ENCODE measurements at places on chromosomes 11 and 22.

GRCh38 chr22:50674130-50674500 is 1.5 kb downstream of the SHANK3 start:
- no peak for DNase-seq

DNA sequence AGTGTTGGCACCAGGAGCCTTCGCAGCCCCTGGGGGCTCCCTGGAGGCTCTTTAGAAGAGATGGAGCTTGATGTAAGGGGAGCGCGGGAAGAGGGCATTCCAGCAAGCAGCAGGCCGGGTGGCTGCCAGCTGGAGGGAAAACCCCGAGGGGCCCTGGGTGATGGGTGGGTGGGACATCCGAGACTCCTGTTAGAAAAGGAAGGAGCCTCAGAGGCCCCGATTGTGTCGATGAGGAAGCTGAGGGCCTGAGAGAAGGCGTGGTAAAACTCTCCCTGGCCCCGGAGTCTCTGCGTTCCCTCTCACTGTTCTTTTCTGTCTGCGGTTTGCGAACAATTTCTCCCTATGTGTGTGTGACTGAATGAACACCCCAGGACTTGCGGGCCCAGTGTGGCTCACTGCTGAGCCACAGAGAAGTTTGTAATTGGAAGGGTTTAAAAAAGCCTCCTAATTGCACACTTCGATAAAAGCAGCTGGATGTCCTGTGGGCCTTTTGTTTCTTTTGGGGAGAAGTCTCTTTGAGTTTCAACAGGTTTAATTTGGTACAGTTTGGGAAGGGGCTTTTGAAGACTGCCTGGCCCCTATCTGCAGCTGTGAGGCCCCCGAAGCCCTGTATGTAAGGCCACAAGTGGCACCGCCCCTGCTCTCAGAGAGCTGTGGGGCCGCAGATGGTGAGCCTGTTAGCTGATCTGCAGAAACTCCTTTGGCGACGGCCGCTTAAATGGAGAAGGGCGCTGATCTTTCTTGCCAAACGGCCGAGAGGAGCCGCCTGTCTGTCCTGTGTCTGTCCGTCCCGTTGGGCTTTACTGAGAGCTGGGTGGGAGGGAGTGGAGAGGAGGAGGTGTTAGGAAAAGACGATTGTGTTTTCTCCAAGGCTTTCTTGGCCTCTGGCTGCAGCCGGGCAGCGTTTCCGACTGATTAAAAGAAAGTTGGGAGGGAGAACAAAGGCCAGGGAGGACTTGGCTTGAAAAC is 2.0 kb downstream of the FBLN1 start:
- DNase-seq, result no peak

DNA sequence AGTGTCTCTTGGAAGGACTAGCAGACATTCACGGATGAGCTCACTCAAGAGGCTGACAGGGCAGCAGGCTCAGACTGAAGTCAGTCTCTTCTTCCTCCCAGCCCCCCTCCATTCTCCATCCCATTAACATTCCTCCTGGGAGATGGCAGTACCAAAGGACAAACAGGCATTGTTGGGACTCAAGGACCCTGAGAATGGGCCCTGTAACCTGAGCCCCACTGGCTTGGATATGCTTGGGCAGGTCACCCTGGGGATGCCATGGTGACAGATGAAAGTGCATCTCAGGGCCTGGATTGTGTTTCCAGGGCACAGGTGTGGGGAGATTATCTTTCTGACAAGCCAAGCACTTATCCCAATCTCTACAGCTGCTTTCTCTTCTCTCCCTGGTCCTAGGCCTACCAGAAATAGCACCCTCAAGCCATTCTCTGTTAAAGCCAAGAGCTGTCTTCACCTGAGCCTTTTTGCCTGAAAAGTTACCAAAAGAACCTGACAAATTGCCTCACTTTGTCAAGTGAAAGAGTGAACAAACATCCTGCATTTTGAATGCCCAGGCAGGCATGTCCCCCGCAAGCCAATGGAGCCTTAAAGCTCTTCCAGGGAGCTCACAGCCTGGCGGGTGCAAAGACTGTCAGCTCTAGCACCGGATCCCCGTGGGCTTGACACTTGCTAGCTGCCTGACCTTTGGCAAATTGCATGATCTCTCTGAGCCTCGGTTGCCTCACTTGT is 366.0 kb upstream of the NARS2 start:
- DNase-seq, result no peak

- no peak for DNase-seq
Observed at GRCh38 chr11:123434262-123434661, 4.2 kb downstream of the GRAMD1B start.

- no peak for DNase-seq
Observed at GRCh38 chr11:6228520-6228919, 5.9 kb downstream of the FHIP1B start.

DNA sequence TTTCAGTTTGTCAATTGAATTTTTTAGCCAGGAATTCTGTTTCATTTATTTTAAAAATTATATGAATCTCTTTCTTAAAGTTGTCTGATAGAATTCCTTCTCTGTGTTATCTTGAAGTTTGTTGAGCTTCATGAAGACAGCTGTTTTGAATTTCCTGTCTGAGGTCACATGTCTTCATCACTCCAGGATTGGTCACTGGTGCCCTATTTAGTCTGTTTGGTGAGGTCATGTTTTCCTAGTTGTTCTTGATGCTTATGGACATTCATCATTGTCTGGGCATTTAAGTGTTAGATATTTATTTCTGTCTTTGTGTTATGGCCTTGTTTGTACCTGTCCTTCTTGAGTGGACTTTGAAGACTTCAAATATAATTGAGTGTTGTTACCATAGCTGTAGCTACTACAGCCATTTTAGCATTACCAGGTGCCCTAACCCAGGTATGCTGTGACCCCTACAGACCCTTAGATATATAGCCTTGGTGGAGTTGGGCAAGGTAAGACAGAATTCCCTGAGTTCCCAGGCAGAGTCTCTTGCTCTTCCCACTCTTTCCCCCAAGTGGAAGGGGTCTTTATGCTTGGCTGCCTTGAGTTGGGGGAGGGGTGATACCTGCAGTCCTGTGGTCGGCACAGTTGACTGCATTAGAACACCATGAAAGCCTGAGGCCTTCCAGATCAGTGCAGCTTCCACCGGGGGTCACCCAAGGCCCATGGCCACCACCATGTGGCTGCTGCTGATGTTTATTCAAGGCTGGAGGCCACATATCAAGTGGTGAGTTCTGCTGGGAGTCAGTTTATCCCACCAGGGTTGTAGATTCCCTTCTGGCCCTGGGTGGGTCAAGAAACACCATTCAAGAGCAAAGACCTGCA is 229.6 kb downstream of the DYNC2H1 start:
- DNase-seq, result no peak

DNA sequence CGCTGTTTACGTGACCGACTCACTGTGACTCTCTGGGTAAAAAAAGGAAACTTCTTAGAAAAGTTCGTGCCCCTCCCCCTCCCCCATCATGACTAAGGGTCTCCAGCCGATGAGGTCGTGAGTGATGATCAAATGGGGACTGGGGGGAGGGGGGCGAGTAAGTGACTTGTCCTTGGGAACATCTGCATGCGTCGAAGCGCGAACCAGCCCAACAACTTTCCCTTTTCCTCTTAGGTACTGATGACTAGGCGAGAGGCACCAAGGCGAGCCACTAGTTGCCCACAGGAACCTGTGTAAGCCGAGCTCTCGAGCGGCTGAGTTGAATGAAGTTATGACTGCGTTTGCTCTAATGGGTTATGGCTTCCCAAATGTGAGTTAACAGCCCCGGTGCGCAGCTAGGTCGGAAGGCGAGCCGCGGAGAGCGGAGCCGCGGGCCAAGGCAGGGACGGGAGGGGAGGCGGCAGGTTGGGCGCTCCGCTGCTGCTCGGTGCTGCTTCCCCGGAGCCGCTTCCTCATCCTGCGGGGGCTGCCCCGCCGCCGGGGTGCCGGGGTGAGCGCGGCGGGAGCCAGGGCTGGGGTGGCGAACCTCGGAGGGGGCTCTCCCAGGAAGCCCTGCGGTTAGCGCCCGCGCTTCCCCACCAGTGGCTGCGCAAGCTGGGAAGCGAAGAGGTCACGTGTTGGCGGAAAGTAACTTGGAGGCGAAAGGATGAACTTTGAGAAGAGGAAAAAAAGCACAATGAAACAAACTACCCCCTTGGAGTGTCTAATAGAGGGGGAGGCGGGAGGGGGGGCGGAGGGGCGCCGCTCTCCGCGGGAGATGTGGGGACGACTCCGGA is 22.1 kb upstream of the BDNF start:
- DNase-seq, result no peak

- DNase-seq, result no peak
Observed at GRCh38 chr11:121721448-121721847, 268.7 kb upstream of the SORL1-AS1 start.

- no peak for DNase-seq
Observed at GRCh38 chr11:28799316-28799715, 691.1 kb downstream of the METTL15 start.

DNA sequence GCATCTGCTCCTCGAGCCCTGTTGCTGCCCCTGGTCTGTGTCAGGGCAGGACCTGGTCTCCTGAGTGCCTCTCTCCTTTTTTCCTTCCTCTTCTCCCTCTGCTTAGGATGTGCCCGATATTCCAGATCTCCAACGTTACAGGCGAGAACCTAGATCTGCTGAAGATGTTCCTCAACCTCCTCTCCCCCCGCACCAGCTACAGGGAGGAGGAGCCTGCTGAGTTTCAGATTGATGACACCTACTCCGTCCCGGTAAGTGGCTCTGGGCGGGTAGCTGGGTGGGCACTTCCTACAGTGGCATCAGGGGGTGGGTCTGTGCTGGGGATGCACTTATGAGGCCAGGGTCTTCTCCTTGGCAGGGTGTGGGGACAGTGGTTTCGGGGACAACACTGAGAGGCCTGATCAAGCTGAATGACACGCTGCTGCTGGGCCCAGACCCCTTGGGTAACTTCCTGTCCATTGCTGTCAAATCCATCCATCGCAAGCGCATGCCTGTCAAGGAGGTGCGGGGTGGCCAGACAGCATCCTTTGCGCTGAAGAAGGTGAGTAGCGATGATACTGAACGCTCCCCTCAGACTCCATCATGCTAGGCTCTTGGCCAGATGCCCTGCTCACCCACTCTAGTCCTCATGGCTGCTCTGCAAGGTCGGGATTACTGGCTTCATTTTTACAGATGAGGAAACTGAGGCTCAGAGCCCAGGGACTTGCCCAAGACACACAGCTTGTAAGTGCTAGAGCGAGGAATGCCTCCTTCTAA is 20.3 kb downstream of the GTPBP1 start:
- DNase-seq, result no peak

DNA sequence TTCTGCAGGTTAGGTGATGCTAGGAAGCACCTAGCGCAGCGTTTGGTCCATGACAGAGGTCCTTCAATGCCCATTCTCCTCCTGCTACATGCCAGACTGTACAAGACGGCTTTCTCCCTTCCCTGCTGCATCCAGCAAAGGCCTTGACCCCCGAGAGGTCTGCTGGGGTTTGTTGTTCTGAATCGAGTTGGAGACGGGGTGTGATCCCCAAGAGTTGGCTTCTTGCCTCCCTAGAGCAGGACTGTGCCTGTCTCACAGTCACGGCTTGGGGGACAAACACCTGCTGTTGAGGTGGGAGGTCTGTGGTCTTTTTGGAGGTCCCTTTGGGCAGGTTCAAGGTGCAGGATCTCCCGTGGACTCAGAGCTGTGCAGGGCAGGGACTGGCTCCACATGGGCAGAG is 352.3 kb upstream of the B3GAT1 start:
- DNase-seq, result no peak

- DNase-seq, result no peak
Observed at GRCh38 chr11:63560506-63561180, 2.5 kb downstream of the PLAAT2 start.

- no peak for DNase-seq
Observed at GRCh38 chr11:7077101-7077500, 11.7 kb upstream of the RBMXL2 start.

- DNase-seq, result no peak
Observed at GRCh38 chr11:34602245-34602644, 18.6 kb upstream of the EHF start.

DNA sequence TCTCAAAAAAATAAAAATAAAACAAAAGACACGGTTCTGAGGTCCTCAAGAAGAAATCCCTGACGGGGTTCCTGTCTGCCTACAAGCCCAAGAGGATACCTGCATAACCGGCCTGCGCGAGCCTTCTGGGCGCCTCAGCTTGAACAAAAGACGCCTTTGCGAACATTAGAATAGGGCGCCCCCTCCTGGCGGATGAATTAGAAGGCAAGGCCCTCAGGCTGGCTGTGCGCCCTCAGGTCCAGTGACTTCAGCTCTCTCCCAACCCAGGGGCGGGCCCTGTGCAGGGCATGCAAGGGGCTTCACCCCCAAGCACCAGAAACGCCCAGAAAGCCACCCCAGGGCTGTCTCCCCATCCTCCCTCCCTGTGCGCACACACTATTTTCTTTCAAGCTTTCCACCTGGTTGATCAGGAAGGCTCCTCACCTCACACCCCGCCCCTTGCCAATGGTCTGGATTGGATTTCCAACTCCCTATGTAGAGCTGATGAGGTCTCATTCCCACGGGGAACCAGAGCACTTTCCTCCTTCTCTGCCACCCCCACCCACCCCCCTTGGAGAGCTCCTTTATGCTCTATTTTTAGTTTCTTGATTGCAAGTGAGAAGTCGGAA is 273.3 kb downstream of the BUD13 start:
- no peak for DNase-seq

GRCh38 chr11:118635642-118636041 is 28.2 kb downstream of the PHLDB1 start:
- DNase-seq, result no peak

Measured in cerebellar nuclear complex (tissue), 1 donor.